Smooth muscle cell of bladder (primary cell): ENCODE measurements at places on chromosomes 5 and 9. TPM values are rescaled to one million over a fixed set of nuclear protein-coding genes. Genes with fewer than 3 reads are reported as not detected.

Gene OR4F3
- total RNA-seq: 0.09 and 0.14 TPM in 2 replicates

Gene MSX2
- total RNA-seq: 1.1 and 4.0 TPM in 2 replicates

Gene TMEM203
- total RNA-seq: 25.6 and 37.7 TPM in 2 replicates

Gene STRBP
- total RNA-seq: 2.4 and 3.6 TPM in 2 replicates
